ENCODE measurements at places on chromosomes 12 and 14.
A peak's percentile ranks its signal among the peaks of the same experiment; 100 is the strongest.

DNA sequence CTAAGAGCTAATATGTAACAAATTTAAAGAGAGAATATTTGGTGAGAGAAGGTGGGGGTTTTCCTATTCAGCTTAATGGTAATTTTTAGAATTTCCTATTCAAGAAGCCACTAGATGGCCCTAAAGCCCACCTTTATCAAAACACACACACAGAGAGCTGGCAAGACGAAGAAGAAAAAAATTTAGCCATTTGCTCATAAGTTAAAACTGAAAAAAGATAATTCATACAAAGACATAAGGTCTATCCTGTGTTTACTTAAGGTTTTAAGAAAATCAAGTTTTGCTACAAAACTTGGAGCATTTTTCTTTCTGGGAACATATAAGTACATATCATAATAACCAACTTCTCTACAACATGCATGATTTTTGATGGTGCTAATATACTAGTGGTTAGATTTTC lies 46.8 kb upstream of the PCED1B start:
- peak; percentile 76 for DNase-seq

DNA sequence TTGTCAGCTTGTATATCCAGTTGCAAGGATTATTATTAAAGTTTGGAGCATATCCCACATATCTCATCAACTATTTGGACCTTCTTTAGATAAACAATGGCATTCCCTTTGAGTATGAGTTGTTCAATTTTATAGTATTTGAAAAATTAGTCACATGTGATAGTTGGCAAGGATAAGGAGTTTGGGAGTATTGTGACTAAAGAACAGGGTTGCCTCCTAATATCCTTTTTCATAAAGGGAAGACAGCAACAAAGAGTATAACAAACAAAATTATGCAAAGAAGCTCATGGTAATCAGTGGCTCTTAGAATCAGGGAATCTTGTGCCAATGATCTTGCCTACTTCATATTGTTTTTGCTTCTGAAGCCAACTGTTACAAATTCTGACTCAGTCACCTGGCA lies 31.2 kb upstream of the KCNH5 start:
- no peak for DNase-seq

DNA sequence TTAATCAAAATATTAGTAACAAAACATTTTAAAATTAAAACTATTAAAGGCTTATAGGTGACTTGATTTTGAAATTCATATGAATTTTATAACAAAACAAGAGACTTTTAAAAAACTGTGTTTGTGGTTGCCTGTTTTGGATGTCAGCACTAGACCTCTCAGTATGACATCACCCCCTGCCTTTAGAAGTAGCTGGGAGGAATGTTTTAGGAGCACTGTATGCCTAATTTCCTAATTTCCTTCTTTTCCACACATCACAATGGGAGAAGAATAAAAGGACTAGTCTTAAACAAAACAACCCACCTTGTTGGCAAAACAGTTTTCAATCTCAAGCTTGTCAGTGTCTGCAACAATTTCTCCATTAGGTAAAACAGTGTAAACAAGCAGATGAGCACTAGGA lies 48.1 kb upstream of the PZP start:
- DNase-seq: no peak

- no peak for DNase-seq
These were observed 203.7 kb downstream of the PTPRO start for GRCh38 chr12:15526033-15526432.

GRCh38 chr14:68814238-68814538 lies 21.3 kb upstream of the ZFP36L1 start:
- peak; percentile 24 for DNase-seq

GRCh38 chr12:116157845-116158267 lies 119.6 kb downstream of the MED13L start:
- no peak for DNase-seq

DNA sequence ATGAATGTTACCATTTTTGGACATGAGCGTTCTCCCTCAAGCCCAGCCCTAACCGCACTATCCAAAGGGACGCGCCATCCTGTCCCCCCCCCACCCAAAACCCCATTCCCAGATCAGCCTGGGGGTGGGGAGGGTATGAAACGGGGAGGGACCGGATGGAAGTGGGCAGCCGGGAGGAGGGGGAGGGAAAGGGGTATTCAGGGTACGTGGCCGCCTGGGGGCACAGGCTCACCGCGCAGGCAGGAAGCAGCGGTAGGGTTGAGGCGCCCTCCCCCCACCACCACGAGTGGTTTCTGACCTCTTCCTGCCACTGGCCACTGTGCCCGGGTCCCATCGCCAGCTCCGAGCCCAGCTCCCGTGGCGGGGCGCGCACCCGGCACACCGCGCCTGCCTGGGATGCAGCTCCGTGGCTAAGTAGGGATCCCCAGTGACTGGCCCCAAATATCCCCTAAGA lies 1.4 kb downstream of the ACTN1 start:
- DNase-seq: peak; percentile 94

DNA sequence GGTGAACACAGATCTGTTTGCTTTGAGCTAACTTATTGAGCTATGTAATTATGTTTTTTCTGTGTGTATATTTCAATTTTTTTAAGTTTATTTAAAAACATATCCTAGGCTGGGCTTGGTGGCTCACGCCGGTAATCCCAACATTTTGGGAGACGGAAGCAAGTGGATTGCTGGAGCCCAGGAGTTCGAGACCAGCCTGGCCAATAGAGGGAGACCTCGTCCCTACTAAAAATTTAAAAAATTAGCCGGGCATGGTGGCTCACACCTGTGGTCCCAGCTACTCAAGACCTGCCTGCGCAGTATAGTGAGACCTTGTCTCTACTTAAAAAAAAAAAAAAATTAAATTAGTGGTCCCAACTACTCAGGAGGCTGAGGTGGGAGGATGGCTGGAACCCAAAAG lies 16.2 kb upstream of the RNASE1 start:
- no peak for DNase-seq

- DNase-seq: no peak
These were observed 47.9 kb downstream of the VCPKMT start for GRCh38 chr14:50068496-50068895.

DNA sequence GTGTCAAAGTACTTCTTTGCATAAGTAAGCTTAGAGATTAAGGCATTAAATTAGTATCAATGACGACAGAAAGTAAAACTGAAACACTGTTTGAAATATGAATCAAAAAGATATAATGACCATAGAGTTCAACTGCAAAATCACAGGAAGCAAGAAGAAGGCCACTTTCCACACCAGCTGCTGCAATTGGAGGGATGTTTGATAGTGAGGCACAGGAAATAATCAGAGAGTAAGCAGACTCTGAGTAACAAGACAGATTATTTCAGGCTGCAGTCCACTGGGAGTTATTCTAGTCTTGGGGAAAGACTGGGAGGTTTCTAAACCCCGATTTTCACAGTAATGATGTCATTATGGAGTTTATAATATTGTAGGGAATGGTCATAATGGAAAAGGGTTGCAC lies 12.9 kb downstream of the MDGA2 start:
- DNase-seq: no peak
